ENCODE measurements at places on chromosomes 4 and X.

GRCh38 chrX:63664741-63665140, 120.3 kb downstream of the ARHGEF9 start:
- peak; percentile 10 for DNase-seq

GRCh38 chr4:78310007-78310739, 241.4 kb upstream of the ANXA3 start:
- DNase-seq = no peak

DNA sequence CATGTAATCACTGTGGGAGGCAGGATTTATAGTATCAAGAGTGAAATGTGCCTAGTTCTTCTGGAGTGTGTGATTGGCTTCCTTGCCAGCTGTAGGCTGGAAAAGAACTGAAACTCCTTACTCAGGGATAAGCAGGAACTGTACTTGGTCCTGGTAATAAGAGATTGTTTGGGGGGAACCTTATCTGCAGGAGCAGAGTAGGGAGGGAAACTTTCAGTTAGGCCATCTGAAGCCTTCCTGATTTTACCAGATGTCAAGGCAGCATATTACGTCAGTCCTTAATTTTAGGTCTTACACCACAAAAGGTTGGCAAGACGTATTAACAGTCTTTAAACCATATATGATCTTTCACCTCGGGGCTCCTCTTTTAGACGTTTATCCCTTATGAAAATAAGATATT, 231.5 kb upstream of the FMR1 start:
- no peak for DNase-seq

DNA sequence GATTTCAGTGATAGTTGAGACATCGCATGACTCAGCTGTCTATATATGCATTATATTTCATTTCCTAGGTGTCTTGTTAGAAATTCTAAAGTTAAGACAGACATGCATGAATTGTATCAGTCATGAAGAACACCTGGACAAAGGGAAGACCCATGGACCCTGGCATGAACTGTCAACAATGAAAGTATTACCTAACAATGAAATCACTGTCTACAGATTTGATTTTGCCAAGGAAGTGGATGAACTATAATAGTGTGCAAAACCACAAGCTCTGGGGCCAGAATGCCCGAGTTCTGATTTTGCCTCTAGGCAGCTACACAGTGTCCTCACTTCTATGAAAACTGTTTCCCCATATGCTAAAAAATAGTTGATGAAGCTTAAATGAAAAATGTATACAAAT, 386.1 kb downstream of the NLGN4X start:
- no peak for DNase-seq

GRCh38 chr4:165723051-165723795, 149.8 kb upstream of the TLL1 start:
- DNase-seq = no peak

DNA sequence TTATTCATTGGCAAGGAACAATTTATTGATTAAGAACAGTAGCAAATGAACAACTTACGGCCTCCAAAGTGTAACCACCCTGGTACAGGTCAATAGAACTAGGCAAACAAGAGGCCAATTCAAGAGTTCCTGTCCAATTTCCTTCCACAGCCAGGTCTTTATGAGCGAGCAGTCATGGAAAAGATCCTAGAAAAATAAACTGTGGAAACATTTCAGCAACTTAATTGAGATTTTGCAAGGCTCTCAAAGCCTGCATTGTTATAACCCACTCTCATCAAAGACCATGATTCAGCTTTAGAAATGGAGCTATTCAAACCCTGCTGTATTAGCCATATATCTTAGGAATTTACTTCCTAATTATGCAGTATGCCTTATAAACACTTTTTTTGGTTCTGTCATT, 43.6 kb downstream of the UNC5C start:
- no peak for DNase-seq

DNA sequence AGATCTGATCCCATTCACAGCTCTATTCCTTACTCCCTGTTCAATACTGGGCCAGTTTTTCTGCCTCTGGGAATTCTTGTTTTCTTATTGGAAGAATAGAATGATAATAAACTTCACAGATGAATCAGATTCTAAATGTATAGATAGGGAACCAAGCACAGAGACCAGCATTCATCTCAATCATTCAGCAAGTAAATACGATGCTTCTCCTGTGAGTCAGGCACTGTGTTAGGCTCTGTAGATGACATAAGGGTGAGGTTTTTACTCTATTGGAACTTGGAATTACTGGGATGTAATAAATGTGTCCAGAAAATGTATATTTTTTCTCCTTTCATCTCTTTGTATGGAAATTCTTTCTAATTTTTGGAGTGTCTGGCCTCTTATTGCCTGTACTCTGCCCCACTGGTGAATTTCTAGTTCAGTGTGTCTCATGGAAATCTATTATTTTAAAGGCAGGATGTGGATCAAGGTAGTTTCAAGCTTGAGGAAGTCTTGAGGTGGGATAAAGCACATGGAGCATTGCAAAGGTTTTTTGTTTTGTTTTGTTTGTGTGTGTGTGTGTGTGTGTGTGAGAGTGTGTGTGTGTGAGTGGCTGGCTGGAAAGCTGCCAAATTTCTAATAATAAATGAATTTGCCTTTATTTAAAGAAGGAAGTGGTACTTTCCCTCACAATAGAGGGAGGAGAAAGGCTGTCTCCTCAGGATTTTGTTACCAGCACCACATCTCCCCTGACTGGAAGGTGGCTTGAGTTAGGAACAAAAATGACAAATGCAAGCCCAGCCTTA, 117.9 kb upstream of the HS3ST1 start:
- no peak for DNase-seq

DNA sequence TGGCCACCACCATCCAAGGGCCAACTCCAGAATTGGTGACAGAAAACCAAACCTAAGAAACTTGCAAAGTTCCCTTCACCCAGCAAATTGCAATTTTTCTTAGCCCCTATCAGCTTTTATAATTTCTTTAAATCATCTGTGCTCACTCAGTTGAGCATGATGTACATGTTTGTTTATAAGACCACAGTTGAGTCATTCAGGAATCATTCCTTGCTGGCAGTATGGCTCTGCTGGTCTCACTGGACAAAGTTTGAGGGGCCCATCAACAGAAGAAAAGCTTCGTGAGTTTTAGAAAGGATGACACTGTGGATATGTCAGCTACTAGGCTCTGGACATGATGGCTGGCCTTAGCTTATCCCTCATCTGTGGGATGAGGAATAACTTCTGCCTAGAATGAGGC, 4.0 kb downstream of the TRPC5 start:
- no peak for DNase-seq

- DNase-seq = no peak
These were observed 102.9 kb downstream of the GRXCR1 start for GRCh38 chr4:42995343-42995944.

- no peak for DNase-seq
These were observed 365.7 kb downstream of the FGF13 start for GRCh38 chrX:138345801-138346200.

DNA sequence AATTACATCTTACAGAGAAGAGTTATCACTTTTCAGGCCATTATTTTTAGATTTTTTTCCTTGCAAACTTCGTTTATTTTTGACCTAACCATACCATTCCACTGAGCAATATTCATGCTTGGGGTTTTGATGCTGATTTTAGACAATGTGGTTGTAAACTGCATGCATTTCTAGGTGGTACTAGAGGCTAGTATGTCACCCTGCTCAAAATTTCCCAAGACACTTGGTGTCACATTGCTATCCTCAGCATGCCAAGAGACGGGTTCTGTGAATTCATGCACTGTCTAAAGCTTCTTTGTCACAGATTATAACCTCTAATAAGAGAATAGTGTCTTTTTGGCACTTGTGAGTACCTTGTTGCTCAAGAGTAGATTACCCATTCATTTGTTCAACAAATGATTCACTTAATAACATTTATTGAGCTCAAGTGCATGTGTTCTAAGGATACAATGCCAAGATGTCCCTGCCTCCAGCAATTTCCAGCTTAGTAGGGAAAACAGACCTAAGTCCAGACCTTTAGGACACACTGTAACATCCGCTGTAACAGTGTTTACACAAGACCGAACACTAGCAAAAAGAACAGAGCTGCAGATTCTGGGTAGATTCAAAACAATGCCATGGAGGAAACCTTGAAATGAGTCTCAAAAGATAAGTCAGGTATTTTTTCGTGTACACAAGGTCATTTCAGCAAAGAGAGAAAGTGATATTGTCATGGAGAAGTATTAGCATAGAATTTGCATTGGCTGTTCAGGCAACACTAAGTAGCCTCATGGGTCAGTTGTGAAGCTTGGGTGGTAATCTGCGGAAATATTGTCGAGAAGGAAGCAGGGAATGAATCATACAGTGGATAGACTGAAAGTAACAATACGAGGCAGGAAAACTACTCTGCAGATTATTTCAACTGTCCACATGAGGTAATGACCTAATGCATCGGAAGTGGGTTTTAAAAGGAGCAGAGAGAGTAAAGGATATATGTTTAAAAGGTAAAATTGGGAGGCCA, 515.1 kb upstream of the ZFP42 start:
- DNase-seq = peak; percentile 91

- no peak for DNase-seq
These were observed 96.8 kb downstream of the FNIP2 start for GRCh38 chr4:158865520-158866177.

GRCh38 chr4:88999392-88999930, 57.5 kb downstream of the FAM13A start:
- DNase-seq = no peak

DNA sequence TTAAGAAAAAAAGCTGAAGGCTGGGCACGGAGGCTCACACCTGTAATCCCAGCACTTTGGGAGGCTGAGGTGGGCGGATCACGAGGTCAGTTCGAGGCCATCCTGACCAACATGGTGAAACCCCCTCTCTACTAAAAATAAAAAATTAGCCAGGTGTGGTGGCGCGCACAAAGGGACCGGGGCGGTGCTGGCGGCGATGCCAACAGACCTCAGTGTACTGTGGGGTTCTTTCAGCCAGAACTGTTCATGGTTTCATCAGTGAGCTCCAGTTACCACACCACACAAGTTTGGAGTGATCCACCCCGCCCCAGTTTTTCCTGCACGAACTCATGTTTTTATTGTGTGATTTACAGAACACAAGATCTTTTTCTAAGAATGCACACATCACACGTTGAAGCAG, 21.2 kb upstream of the IRAK1 start:
- no peak for DNase-seq
